T follicular helper cell (primary cell): ENCODE measurements at places on chromosomes 16 and 17.

GRCh38 chr16:12318661-12319427, 342.3 kb downstream of the SNX29 start:
- DNase-seq: no peak

DNA sequence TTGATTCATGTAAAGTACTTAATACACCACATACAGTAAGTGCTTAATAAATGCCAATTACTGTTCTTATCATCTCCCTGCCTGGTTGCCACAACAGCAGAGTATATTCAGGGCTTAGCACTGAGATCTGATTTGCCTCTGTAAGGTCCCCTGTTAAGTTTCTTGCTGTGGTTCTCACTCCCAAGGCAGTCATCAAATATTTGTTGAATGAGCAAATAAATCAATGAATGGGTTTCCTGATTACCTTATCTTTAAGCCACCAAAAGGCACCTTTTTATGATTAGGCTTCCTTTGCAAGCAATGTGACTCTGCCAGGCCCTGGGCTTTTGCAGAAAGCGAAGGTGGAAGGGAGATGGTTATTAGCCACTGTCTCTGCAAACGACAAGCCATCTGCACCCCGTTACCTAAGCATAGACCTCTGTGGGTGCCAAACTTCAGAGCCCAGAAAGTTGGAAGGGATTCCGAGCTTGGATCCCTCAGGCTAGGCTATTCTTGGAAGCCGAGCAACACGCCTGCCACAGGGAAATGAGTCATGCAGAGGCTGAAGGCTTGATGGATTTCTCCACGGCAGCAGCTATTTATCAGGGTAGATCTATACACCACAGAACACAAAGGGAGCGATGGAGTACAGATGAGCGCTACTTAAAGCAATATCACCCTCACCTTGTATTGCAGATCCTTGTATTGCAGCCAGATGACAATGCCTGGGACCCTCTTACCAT, 102.0 kb downstream of the GRIN2A start:
- DNase-seq: no peak

- no peak for DNase-seq
These were observed 48.2 kb upstream of the MEIOC start for GRCh38 chr17:44607836-44608690.

GRCh38 chr17:4710693-4711634, 532 bp downstream of the ARRB2 start:
- peak; percentile 18 for DNase-seq

GRCh38 chr16:69423189-69423588, 1.2 kb upstream of the CYB5B start:
- no peak for DNase-seq

- DNase-seq: no peak
These were observed 19.2 kb downstream of the LITAFD start for GRCh38 chr16:8901320-8901861.
